AG09319 (cell line): ENCODE measurements at places on chromosomes 5 and 9.
A peak's percentile ranks its signal among the peaks of the same experiment; 100 is the strongest.

- DNase-seq = no peak
These were observed 107.5 kb upstream of the MVB12B start for GRCh38 chr9:126219166-126219565.

DNA sequence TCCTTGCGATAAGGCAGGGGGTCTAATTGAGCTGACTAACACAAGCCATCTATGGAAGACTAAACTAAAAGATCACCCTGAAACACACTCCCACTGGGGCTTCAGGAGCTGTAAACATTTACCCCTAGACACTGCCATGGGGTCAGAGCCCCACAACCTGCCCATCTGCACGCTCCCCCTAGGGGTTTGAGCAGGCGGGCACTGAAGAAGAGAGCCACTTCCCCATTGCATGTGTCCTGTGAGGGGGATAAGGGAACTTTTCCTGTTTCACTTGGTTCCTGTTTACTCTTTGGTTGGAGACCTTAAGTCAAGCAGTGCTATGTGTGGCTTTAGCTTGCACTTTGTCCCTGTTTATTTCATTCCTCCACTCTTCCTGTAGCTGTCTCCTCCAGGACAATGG, 1929.5 kb upstream of the CDH9 start:
- no peak for DNase-seq

DNA sequence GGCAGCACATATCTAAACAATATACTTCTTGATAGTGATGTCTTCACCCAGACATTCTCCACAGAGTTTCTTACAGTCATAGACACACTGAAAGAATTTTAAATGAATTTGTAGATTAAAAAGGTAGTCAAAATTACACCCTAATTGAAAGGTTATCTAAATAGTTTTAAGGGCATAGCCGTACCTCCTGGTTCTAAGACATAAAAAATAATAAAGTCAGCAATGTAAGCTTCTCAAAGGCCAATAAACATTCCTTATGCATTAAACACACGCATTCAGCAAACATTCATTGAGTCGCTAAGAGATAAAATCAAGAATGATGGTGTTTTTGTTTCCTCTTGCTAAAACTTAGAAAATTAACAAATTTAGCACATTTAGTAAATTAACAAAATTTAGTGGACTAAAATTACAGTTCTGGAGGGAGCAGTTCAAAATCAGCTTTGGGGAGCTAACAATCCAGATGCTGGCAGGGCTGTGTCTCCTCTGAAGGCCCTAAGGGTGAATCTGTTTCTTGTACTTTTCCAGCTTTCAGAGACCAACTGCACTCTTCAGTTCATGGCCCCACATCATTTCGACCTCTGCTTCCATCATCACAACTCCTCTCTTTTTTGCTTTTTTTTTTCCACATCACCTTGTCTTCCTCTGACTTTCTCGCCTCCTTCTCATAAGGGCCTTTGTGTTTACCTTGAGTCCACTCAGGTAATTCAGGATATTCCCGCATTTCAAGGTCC, 516.5 kb downstream of the DNAH5 start:
- no peak for DNase-seq

DNA sequence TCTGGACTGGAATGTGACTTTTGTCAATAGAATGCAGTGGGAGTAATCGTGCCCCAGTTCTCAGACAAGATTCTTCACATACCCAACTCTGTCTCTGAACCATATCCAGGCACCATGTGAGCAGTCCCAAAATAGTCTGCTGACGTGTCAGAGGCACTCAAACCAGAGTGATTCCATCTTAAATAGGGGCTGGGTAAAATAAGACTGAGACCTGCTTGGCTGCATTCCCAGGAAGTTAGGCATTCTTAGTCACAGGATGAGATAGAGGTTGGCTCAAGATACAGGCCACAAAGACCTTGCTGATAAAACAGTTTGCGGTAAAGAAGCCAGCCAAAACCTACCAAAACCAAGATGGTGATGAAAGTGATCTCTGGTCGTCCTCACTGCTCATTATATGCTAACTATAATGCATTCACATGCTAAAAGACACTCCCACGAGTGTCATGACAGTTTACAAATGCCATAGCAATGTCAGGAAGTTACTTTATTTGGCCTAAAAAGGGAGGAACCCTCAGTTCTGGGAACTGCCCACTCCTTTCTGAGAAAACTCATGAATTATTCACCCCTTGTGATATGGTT, 16.9 kb upstream of the PLCXD3 start:
- DNase-seq = peak; percentile 78

DNA sequence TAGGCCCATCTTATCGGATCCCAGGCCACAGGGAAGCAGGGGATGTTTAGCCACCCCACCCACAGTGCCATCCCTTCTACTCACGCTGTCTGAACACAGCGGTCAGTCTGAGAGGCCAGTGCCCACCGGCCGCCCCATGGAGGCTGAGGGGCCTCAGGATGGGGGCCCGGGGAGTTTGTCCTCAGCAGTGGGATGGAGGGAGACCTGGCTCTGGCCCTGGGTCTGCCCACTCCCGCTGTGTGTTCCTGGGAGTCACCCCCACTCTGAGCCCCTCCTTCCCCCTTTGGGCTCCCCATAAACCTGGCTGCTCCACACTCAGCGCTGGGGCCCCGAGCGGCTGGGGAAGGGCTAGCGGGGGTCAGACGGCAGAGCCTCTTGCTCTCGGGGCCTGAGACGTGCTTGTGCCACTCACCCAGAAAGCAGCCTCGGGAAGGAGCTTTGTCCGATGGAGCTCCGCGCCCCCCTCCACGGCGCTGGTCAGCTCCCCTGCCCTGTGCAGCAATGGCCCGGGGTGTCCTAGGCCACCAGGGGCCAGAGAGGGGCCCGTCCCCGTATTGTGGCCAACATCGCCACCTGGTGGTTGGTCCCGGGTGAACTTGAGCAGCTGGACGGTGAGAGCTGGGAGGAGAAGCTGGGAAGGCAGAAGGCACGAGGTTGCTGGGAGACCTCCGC, 10.9 kb upstream of the LAMC3 start:
- no peak for DNase-seq

- DNase-seq = no peak
These were observed 1306.3 kb upstream of the ACO1 start for GRCh38 chr9:31078175-31078574.

DNA sequence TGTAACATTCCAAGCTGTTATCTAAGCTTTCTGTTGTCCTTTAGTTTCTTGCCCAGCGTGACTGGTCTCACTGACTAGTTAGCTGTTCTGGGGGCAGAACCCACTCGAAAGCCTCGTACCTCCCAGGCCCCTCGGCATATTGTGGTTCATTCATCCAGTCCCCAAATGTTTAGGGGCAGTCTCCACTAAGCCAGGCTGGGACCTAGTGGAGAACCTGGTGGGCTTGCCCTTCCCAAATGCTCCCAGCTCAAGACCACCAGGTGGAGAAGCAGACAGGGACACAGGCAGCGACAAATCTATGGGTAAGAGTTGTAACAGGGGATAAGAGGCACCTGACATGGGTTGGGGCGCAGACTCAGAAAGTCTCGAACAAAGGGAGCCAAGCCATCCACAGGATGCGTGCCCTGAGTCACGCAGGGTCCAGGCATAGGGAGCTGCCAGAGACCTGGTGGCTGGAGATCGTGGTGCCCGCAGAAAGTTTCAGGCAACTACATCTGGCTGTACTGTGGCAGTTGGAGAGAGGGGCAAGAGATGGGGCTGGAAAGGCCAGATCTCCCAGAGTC, 851 bp upstream of the EEIG1 start:
- no peak for DNase-seq

DNA sequence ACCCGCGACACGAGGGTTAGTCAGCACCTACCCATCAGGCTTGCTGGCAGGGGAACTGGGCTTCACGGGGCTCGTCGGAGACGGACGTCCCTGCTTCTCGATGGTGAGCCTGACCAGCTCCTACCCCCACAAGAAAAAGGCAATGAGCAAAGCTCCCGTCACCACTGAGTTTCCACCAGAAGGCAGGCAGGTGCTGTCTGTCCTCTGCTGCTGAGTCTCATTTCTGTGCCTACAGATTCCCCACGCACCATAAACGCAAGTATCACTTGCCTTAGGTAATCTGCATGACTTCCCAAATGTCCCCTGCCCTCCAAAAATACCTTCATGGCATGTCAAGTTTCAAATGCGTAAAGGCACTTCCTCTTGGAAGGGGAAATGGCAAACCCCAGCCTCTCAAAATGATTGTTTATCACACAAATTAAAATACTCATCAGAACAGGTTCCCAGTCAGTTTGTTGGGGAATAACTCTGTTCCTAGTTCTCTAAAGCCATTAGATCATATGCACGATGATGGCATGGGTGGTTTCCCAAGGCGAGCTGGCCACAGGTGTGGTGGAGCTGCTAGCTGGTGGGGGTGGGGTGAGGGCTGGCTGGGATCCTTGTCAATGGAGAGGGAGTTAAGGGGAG, 85.0 kb downstream of the PRRT1B start:
- no peak for DNase-seq

DNA sequence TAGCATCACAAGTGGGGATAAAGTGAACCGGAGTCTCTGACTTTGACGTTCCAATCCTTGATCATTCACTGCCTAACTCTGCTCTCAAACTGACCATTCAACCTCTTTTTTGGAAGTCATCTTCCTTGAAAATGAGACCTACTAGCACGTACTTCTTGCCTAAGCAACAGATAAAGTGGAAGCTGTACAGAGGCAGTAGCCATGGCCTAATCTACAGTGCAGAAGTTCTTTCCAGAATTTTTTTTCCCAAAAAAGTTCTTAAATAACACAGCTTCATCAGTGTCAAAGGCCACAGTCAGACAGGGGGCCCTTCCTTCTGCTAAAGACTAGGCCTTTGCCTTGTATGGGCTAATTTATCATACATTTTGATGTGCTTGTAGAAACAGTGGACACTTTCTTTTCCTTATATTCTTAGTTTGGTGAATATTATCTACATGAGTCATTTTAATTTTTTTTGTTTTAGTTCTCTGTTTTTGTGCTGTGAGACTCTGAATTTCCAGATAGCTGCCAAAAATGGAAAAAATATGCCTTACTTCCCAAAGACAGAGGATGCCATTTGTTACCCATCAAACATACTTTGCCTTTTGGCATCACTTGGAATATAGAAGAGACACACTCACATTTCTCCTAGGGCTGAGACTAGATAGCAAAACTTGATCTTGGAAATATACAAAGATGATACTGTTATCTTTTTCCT, 96.3 kb upstream of the VCAN start:
- DNase-seq = no peak

GRCh38 chr5:82942083-82942881, 134.9 kb downstream of the TMEM167A start:
- DNase-seq = no peak

DNA sequence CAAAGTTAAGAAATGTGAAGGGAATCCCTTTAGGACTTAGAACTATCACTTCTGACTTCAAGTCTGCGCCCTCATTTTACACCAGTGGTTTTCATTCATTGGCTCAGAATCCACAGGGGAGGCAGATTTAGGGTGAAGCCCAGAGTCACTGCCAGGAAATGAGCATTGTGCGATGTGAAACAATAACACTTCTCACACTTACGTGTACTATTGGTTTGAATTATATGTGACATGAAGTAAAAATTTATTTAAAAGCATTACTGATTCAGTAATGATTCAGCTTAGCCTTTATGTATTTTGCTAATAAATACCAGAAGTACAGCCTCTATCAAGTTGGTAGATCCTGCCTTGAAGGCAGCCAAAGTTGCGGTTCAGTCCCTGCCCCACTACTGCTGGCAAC, 98.6 kb downstream of the PAM start:
- no peak for DNase-seq

DNA sequence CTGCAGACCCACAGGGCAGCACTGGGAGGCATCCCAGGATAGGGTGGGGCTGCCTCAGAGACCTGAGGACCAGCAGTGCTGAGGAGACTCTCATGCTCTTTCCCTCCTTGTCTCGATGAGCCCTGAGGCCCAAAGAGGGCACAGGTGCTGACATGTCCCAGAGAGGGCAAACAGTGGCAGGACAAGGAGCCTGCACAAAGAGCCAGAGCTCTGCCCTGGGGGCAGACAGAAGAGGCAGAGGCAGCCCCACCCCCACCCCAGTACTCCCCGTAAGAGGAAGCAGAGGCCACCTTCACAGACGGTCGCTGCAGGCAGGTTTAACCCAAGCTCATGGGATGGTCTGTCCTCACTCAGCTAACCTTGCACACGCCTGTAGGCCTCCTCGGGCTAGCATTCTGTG, 29.4 kb upstream of the TTLL11 start:
- DNase-seq = no peak

DNA sequence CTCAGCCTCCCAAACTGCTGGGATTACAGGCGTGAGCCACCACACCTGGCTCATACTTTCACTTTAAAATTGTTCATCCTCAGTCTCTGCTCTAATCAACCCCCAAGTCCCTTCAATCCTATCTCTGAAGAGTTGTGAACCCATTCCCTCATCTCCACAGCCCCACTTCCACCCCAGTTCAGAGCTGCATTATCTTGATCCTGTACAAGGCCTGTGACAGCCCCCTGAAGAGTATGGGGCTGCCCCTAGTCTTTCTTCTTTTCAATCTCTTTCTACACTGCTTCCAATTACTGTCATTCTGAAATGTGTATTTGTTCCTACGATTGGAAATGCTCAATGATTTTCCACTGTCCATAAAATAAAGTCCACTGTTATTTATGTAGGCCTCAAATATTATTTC, 588.3 kb downstream of the RAB3C start:
- DNase-seq = no peak

DNA sequence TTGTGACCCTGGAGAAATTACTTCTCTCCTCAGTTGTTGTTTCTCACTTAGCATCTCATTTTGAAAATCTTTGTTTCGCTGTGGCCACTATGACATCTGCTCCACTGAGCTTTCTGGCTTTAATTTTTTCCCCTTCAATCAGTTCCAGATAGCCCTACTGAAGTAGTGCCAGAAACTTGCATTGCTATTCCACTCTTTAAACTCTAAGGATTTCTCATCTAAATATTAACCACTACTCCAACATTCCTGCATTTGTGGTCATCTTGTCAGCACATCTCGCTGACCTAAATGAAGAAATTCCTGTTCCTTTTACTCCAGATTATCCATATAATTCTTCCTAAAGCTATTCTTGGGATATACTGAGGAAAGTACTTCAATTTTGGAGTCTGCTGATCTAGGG, 15.3 kb upstream of the NOL6 start:
- DNase-seq = peak; percentile 53

GRCh38 chr5:57581772-57582171, 99.2 kb upstream of the ACTBL2 start:
- no peak for DNase-seq

- DNase-seq = no peak
These were observed 396.2 kb downstream of the EFNA5 start for GRCh38 chr5:107274571-107274970.

- DNase-seq = peak; percentile 91
These were observed 12.2 kb downstream of the INVS start for GRCh38 chr9:100111235-100111634.

- no peak for DNase-seq
These were observed 145.1 kb upstream of the PHYKPL start for GRCh38 chr5:178377583-178378270.

DNA sequence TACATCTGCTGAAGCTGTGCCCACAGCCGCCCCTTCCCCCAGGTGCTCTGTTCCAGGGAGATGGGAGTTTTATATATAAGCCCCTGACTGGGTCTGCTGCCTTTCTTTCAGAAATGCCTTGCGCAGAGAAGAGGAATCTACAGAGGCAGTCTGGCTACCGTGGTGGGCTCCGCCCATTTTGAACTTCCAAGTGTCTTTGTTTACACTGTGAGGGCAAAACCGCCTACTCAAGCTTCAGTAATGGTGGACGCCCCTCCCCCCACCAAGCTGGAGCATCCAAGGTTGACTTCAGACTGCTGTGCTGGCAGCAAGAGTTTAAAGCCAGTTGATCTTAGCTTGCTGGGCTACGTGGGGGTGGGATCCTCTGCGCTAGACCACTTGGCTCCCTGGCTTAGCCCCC, 41.3 kb downstream of the RANBP17 start:
- no peak for DNase-seq

GRCh38 chr5:68683632-68684036, 410.2 kb upstream of the SLC30A5 start:
- peak; percentile 74 for DNase-seq
